ENCODE measurements at places on chromosomes 12 and 14. TPM values are rescaled to one million over a fixed set of nuclear protein-coding genes. Genes with fewer than 3 reads are reported as not detected.
A peak's percentile ranks its signal among the peaks of the same experiment; 100 is the strongest.

DNA sequence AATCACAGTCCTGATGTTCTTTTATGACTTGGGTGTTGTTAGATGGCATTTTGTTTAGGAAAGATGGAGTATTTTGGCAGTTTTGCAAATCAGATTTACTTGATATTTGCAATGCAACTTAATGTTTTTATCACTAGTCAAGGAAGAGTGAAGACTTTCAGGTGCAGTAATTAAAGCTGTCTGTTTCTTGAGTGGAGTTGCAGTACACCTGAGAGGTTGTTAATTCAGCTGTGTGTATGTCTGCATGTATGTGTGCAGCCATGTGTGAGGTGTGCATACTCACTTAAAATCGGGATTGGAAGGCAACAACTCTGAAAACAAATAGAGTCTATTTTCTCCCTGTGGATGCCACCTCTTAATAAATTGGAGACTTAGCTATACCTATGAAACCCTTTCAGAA, 94.5 kb downstream of the RMST start:
- DNase-seq = no peak
- H3K27ac ChIP-seq = no peak overlapping the region
- no peaks in the 10 kb centered on the region for H3K4me1 ChIP-seq
- H3K27me3 ChIP-seq = no peaks in the 10 kb centered on the region
- H3K36me3 ChIP-seq = no peaks in the 10 kb centered on the region
- no peak overlapping the region for H3K4me3 ChIP-seq

DNA sequence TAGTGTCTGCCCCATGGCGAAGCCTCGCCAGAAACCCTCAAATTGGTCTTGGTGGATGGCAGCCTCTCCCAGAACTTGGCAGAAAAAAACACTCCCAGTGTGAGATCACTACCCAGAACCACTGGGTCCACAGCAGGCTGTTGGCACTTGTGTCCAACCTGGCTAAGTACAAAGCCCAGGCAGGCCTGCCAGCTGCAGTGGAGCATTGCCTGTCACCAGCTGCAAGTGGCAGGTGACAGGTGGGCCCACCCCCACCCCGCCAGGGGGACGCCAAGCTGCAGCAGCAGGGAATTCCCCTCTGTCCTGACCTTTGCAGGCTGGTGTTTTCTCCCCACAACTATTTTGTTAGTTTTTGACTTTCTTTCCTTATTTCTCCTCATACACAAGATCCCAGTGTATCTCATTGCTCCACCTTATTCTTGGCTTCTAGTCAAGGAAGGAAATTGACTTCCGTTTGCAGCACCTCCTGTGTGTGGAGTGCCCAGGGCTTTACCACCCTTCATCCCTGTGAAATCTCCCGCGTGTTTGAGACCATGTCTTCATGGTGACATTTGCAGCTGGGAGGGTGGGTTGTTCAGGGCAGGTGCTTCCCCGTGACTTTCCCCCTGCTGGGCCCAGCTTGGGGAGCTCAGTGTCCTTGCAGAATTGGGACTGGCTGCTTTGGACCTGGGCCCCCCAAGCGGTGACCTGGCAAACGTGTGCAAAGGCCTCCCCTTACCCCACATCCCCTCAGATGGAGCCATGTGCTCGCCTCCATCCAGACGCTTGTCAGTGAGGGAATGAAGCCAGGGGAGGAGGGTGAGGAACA, 73.8 kb upstream of the RIN3 start:
- H3K27me3 ChIP-seq = no peaks in the 10 kb centered on the region
- H3K27ac ChIP-seq = no peak overlapping the region
- H3K36me3 ChIP-seq = no peaks in the 10 kb centered on the region
- no peaks in the 10 kb centered on the region for H3K4me1 ChIP-seq
- no peak for DNase-seq
- H3K4me3 ChIP-seq = no peak overlapping the region

- H3K27ac ChIP-seq = no peak overlapping the region
- no peaks in the 10 kb centered on the region for H3K4me1 ChIP-seq
- no peak overlapping the region for H3K4me3 ChIP-seq
- H3K27me3 ChIP-seq = no peaks in the 10 kb centered on the region
- peaks cover 43% of the 10 kb centered on the region for H3K36me3 ChIP-seq
- DNase-seq = no peak
These were observed 7.6 kb downstream of the ARHGEF40 start for GRCh38 chr14:21077672-21078071.

DNA sequence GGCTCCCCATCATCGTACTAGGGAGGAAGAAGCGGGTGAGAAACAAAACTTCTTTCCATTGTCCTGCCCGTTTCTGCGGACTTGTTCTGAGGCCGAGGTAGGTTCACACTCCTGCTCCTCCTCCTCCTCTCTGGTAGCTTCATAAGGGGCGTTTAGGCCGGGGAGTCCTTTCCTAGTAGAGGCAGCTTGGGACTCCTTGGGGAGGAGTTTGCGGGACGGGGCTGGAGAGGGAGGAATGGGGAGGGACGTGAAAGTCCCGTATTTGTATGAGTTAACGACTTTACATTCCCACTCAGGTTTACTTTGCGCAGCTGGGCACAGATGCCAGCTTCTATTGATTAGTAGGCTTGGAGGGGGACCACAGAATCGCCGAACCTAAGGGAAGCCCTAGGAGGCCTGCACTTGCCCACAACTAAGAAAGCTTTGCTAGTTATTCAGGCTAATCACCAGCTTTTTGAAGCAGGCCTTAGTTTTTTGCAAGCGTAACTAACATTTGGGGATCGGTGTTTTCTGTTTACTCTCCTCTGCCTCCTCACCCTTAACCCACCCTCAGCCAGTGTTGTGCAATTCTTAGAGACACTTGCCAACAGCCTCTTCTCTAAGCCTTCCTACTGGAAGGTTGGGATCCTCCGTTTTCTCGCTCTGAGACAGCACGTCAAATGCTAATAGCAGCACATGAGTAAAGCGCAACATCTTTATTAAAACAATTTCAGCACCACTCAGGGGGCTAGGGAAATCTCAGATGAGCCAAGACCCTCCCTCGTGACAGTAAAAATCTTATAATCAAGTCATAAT, 499 bp downstream of the RNASE4 start:
- H3K4me3 ChIP-seq = peak overlapping the region; percentile 61
- peak; percentile 55 for DNase-seq
- H3K27me3 ChIP-seq = no peaks in the 10 kb centered on the region
- H3K36me3 ChIP-seq = no peaks in the 10 kb centered on the region
- H3K4me1 ChIP-seq = peaks cover 64% of the 10 kb centered on the region

DNA sequence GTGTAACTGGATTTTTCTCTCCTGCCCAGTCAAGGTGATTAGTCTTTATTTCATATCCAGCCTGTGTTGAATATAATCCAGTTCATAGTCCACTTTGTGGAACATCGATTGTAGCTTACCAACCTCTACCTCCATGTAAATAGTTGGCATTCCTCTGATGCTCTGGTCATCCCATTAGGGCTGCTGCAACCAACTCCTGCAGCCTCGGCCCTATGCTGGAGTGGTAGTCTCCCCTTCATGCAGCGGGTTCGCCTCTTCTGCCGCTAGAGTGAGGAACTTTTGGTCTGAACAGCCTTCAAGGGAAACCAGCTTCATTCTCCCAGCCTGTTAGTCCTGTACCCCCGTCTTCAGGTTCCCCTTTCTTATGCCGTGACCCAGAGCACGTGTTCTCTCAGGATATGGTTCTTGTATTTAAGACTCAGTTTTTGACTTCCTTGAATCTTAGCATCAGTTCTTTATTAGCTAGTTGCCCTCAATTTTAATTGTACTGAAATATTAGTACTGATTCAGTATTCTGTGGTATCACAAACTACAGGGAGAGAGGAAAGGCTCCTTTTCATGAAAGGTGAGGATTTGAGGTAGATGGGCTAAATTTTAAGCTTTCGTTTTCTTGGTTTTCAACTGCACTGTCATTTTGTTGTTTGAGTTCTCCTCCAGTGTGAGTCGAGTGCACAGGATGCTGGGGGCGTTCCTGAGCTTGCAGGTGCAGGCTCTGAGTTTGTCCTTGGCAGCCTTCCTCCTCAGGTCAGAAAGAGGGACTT, 33.2 kb downstream of the ZNF664 start:
- no peak for DNase-seq
- no peaks in the 10 kb centered on the region for H3K36me3 ChIP-seq
- H3K4me3 ChIP-seq = no peak overlapping the region

Gene TSPAN11
- 3.0 TPM for total RNA-seq

Gene FAM90A1
- total RNA-seq = not detected

Gene AMN
- total RNA-seq = 316 TPM

Gene LALBA
- not detected for total RNA-seq

Gene REP15
- 7.5 TPM for total RNA-seq

DNA sequence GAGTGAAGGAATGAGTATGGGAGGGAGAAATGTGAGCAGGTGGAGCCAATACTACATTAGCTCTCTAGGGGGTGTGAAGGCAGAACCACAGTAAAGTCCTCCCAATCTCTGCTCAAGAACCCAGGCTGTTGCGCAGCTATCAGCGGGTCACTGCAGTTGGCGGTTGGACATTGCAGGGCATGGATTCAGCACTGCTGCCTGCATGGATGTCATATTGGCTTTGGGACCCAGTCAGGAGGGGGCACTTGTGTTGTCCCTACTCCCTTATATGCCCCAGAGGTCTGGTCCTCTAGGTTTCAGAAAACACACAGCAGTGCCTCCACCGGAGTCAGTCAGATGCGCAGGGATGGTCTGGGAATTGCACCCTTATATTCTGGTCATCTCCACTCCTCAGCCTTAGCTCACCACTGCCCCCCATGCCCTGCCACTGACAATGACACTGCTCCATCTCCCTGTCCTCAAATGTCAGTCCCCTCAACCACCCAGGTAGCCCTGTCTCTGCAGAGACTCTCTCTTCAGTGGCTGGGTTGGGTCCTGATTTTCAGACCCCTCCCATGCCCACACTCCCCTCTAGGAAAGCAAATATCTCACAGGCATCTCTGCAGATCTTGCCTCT, 9.6 kb downstream of the ZDHHC22 start:
- no peaks in the 10 kb centered on the region for H3K4me1 ChIP-seq
- DNase-seq = no peak
- no peak overlapping the region for H3K4me3 ChIP-seq

- H3K36me3 ChIP-seq = no peaks in the 10 kb centered on the region
- peak; percentile 31 for DNase-seq
- H3K27ac ChIP-seq = no peak overlapping the region
- H3K4me3 ChIP-seq = no peak overlapping the region
These were observed 37.9 kb downstream of the A2ML1 start for GRCh38 chr12:8860165-8860961.

DNA sequence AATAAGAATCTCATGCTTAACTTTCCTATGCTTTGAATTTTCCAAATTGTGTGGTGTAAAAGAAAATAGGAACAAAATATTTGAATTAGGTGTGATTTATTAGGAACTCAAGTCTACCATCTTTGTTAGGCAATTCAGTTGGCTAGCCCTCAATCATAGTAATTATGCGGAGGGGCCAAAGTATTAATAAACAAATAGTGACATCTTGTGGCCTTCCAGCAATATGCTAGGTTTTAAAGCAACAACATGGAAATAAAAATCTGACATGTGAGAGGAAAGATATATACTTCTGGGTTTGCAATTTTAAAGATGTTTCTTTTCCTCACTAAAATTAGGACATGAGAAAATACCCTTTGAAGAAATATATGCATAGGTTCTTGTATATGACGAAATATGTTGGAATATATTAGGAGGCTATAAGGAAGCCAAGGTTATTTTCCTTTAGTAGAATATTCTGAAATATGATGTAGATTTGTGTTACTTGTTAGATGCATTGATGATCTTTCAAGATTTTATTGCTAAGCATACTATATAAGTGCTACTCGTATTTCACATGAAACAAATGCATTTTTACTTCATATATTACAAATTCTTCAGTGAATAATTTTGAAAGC, 200.4 kb downstream of the PTPRO start:
- H3K27me3 ChIP-seq = peaks cover 4% of the 10 kb centered on the region
- no peak for DNase-seq
- no peaks in the 10 kb centered on the region for H3K4me1 ChIP-seq
- H3K27ac ChIP-seq = no peak overlapping the region

GRCh38 chr12:128381541-128381940, 114.6 kb downstream of the TMEM132C start:
- no peak overlapping the region for H3K4me3 ChIP-seq
- no peak overlapping the region for H3K27ac ChIP-seq
- no peaks in the 10 kb centered on the region for H3K27me3 ChIP-seq
- no peak for DNase-seq
- no peaks in the 10 kb centered on the region for H3K36me3 ChIP-seq

DNA sequence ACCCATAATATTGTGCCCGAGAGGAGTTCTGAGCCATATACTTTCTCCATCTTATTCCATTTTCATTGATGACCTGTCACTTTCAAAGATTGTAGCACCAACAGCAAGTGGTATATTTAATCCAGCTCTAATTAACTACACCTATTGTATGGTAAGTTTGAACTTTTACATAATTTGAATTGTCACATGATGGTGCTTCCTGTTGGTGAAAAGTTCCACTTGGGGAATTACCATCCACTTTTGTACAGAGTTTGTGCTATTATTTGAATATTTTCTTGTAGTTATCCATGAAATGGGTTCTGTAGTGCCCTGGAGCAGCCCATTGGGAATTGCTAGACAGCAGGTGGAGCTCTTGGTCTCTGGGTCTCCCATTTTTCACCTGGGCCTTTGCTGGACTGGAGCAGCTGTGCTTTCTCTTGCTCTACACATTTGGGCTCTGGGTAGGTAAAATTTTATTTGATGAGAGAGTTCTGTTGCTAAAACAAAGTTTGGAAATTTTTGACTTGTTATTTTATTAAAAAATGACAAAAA, 3.0 kb downstream of the SMCO3 start:
- no peaks in the 10 kb centered on the region for H3K27me3 ChIP-seq
- H3K4me1 ChIP-seq = no peaks in the 10 kb centered on the region
- peak; percentile 8 for DNase-seq
- no peak overlapping the region for H3K27ac ChIP-seq
- no peaks in the 10 kb centered on the region for H3K36me3 ChIP-seq

Gene OAS2
- total RNA-seq = 2.0 TPM

Gene CD63
- total RNA-seq = 714 TPM

GRCh38 chr14:87282266-87282665, 710.7 kb downstream of the GALC start:
- H3K27me3 ChIP-seq = no peaks in the 10 kb centered on the region
- H3K27ac ChIP-seq = no peak overlapping the region
- no peaks in the 10 kb centered on the region for H3K4me1 ChIP-seq
- DNase-seq = no peak
- H3K4me3 ChIP-seq = no peak overlapping the region

GRCh38 chr14:104794631-104794992, 936 bp downstream of the AKT1 start:
- H3K4me1 ChIP-seq = peaks cover 46% of the 10 kb centered on the region
- H3K27me3 ChIP-seq = no peaks in the 10 kb centered on the region
- H3K27ac ChIP-seq = peak overlapping the region; percentile 90
- peak overlapping the region; percentile 85 for H3K4me3 ChIP-seq
